ENCODE measurements at places on chromosomes 1 and 21.

DNA sequence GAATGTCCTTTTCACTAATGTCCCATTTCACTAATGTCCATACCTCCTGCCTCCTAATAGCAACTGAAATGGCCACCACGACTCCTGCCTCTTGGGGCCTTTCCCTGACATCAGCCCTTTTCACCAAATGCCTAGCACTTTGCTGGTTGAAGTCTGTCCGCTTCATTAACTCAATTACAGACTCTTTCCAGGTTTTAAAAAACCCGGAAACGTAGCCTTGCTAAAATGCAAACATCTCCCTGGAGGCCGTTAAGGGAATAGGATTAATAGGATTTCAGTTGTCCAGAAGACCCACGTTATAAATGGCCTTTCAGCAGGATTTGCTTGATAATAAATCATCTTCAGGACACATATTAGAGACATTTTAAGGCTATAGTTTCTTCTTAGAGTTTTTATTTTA is 25.7 kb upstream of the ERO1B start:
- no peak for DNase-seq

GRCh38 chr1:5975133-5975880 is 16.9 kb downstream of the NPHP4 start:
- DNase-seq: no peak

DNA sequence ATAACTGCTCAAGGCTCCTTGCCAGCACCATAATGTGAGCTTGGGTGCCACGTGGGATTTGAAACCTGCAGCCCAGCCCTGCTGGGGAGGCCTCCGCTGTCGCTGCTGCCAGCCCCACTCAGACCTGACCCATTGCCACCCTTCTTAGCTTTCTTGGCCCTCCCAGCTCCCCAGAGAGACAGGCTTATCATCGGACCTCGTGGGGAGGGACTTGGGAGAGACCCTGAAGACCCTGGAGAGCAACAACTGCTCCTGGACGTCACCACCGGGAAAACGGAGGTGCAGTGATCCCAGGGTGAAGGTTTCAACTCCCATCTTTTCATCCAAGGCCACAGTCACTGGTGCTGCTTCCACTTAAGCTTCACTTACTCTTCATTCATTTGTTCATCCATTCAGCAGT is 596.1 kb downstream of the PTPRU start:
- no peak for DNase-seq

GRCh38 chr1:25832336-25833037 is 12.7 kb downstream of the MTFR1L start:
- no peak for DNase-seq

- no peak for DNase-seq
Observed at GRCh38 chr1:64595871-64596515, 126.1 kb downstream of the CACHD1 start.

All from activated gamma-delta T cell (primary cell).